ENCODE measurements at places on chromosomes 2 and 18.

GRCh38 chr18:51430538-51430937, 233.1 kb upstream of the MEX3C start:
- DNase-seq, result no peak

DNA sequence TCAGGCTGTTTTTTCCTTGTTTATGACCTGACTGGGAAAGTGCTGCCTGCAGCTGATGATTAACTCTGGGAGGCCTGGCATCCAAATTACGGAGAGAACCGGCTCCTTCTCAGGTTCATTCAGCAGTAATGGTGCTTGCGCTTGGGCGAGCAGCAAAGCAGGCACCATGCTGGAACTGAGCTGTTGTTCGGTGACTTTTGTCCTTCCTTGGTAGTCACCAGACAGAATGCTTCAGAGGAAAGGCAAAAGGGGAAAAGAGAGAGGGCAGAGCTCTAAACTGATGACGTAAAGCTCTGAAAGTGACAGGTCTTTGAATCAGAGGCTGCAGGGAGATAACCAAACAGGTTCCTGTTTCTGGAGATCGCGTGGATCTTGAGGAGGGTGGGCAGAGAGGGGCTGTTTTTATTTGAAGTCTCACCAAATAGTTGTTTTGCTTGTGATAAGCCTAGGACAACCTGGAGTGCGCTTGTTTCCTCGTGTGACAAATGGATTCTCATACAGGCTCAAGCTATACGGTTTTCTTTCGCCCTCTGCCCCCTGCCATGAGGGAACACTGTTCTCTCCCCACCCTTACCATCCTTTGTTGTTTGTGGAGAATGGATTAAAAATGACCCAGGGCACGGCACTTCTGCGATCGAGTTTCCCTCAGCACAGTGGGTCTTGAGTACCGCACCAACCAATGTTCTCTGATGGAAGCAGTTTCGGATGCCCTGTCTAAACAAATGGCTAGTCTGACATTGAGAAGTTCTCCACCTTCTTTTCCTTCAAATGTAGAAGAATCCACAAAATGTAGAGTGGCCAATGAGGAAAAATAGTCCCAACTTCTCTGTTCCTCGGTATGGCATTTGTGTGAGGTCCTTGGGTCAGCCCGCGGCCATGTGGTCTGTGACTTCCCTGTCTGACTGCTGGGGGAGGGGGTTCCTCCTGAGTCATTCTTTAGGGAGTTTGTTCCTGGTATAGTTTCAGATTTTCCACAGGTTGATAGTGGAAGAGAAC, 1.3 kb downstream of the RASGRP3 start:
- DNase-seq, result no peak

GRCh38 chr2:10688921-10689807, 611 bp downstream of the NOL10 start:
- DNase-seq, result no peak

GRCh38 chr2:110783196-110783873, 51.0 kb downstream of the ACOXL start:
- no peak for DNase-seq

GRCh38 chr2:208363485-208363884, 43.1 kb upstream of the PTH2R start:
- no peak for DNase-seq

DNA sequence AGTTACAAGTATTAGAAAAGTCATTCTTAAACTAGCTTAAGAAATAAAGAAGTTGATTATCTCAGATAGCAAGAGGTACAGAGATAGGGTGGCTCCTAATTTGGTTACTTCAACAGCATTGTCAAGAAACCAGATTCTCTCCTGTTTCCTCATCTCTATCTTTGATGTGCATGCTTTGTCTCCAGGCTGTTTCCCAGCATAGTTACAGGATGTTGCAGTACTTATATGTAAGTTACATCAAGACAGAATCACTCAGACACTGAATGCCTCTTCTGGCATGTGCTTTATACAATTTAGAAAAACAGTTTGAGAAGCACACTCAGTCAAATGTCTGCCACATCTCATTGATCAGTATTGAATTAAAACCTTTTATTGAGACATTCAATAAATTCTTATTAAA, 189.5 kb upstream of the UBE2E3 start:
- DNase-seq, result no peak

DNA sequence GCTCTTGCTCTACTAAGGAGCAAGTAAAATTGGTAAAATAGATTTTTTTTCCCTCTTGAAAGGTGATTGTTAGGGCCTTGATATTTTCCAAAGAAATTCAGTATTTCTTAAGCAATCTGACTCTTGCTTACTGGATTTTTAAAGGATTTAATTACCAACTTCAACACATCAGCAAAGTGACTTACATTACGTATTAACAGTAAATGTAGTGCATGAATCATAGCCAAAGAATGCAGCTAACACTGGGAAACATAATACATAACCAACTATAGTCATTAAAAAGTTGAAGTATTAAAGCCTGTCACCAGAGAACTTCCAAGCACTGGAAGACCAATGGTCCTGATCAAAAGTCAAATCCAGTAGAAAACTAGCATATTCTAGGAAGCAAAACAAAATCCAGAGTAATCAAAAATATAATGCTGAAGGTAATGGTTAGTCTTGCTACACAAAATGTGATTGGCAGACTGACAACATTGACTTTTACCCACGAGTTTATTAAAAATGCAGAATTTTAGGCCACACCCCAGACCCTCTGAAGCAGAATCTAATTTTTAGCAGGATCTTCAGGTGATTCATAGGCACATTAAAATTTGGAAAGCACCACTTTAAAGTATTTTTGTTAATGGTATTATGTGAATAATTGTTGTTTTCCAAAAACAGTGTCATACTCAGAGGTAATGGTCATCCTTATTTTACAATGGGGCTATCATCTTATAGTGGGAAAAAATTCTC, 31.8 kb upstream of the CAVIN2 start:
- DNase-seq, result no peak

- DNase-seq, result no peak
These were observed 315.5 kb upstream of the MYT1L start for GRCh38 chr2:2646433-2647051.

- no peak for DNase-seq
These were observed 11.3 kb upstream of the DES start for GRCh38 chr2:219406861-219407230.

DNA sequence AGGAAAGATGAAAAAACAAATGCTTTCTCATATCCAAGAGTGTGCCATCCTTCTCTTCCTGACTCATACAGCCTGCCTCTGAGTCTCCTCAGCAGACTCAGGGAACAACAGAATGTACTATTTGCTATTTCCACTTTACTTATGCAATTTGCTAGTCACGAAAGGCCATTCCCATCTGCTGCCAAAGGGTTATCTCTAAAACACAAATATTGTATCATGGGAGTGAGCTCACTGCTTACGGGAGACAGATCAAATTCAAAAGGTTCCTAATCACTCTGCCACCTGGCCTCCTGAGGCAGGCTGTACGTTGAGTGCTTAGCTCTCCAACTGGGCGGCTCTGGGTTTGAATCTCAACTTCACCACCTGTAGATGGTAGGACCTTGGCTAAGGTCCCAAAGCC, 92.0 kb downstream of the GAREM1 start:
- DNase-seq, result no peak

- DNase-seq, result no peak
These were observed 48.4 kb downstream of the BCL2 start for GRCh38 chr18:63271148-63271547.

DNA sequence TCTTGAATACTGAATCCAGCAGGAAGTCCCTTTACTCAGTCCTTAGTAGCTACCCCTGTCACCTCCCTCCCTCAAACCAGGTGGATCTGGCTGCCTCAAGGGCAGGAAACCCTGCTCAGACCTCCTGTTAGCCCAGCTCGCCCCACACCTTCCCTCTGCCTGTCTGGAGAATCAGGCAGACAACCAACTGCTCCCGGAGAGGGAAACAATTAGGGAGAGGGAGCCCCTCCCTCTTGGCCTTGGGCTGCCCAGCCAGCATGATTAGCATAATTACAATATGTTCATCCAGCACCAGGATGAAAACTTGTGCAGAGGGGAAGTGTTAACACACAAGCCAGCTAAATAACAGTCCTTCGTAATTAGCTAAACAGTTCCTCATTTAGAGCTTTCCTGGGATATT, 185.5 kb downstream of the C1D start:
- no peak for DNase-seq
